ENCODE measurements at places on chromosomes 2 and 18.

DNA sequence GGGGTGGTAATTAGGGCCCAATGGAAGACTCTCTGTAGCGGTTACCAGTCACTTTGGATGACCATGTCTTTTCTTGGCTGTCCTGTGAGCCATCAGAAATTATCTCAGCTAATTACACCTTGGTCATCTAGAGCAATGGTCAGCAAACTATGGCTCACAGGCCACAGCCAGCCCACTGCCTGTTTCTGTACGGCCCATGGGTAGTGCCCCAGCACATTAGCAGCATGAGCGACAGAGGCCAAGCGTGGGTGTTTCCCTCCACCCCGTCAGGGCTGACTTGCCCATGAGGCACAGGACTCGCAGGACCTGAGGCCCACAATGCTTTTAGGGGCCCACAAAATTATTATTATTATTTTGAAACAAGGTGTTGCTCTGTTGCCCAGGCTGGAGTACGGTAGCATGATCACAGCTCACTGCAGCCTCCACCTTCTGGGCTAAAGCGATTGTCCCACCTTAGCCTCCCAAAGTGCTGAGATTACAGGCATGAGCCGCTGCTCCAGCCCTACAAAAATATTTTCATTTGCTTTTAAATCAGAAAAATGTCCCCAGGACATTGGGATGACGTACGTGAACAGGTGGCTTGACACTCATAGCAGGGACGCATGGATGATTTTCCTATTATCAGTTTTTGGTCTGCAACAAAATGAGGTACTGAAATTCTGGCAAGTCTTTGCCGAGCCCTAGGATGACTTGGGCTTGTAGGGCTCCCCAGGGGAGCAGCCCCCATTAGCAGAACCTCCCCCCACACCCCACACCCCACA, 29.3 kb upstream of the CEP68 start:
- no peak for DNase-seq

- DNase-seq: no peak
These were observed 7.6 kb downstream of the PROC start for GRCh38 chr2:127425540-127426490.

GRCh38 chr2:179233083-179233490, 31.5 kb downstream of the SESTD1 start:
- DNase-seq: no peak

- DNase-seq: no peak
These were observed 245.5 kb upstream of the KCNJ3 start for GRCh38 chr2:154452906-154453493.

- no peak for DNase-seq
These were observed 24.3 kb downstream of the FHOD3 start for GRCh38 chr18:36321658-36322407.

- no peak for DNase-seq
These were observed 47.3 kb downstream of the EPB41L5 start for GRCh38 chr2:120060088-120060623.

GRCh38 chr2:218643751-218644310, 15.6 kb downstream of the ZNF142 start:
- no peak for DNase-seq

- no peak for DNase-seq
These were observed 28.5 kb downstream of the GALNT14 start for GRCh38 chr2:31109633-31110192.

- DNase-seq: no peak
These were observed 115.6 kb downstream of the CTAGE1 start for GRCh38 chr18:22302144-22302543.

GRCh38 chr2:22897428-22897827, 487.6 kb upstream of the KLHL29 start:
- no peak for DNase-seq

DNA sequence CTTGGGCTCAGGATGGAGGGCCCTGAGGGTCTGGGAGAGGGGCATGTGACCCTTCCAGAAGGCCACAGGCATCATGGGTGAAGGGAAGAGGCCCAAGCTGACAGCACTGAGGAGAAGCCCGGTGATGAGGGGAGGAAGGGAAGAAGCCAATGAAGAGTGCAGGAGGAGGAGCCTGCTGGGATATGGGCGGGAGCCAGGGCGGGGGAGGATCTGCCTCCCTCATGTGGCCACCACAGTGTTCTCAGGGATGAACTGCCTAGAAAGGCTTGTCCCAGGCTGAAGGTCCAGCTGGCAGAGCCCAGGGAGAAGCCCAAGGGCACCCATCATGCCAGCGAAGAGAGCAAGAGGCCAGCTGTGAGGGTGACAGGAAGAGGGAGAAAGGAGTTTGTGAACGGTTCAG, 24.6 kb upstream of the PLB1 start:
- no peak for DNase-seq

- peak; percentile 24 for DNase-seq
These were observed 15.1 kb downstream of the ACTG2 start for GRCh38 chr2:73907840-73908452.

DNA sequence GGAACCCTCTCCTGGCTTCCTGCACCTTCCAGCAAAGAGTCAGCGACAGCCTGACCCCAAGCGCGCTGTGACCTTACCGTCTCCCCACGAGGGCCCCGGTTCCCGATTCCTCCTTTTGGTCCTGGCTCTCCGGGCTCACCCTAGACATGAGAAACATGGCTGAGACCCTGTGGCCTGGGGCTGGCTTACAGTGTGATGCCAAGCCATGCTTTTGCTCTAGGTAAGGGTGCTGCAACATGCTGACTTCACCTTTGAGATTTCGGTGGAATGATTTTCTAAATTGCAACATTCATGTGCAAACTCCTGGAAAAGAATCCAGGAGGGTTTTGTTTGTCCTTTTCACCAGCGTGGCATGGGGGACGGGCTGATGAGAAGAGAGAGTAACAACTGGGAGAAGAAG, 63.9 kb downstream of the COL6A3 start:
- DNase-seq: no peak

- no peak for DNase-seq
These were observed 33.4 kb upstream of the DYSF start for GRCh38 chr2:71419976-71420375.

DNA sequence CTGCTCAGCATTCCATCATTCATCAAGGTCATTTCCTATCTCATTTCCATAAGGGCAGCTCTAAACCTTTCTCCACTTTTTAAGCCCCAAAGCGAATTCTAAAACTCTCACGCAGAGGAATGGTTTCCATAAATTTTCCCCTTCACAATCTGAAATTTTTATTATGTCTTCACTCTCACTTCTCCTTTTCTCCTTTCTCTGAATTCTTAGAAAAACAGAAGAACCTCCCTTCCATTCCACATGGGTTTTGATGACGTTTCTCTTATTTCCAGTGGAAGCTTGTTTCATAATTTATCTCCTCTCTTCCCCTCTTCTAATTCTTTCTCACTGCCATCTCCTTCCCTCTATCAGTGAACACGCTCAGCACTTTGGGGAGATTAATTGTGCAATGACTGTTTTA, 97.3 kb downstream of the SPATS2L start:
- DNase-seq: no peak

- no peak for DNase-seq
These were observed 8.7 kb downstream of the CEP68 start for GRCh38 chr2:65064728-65065552.

DNA sequence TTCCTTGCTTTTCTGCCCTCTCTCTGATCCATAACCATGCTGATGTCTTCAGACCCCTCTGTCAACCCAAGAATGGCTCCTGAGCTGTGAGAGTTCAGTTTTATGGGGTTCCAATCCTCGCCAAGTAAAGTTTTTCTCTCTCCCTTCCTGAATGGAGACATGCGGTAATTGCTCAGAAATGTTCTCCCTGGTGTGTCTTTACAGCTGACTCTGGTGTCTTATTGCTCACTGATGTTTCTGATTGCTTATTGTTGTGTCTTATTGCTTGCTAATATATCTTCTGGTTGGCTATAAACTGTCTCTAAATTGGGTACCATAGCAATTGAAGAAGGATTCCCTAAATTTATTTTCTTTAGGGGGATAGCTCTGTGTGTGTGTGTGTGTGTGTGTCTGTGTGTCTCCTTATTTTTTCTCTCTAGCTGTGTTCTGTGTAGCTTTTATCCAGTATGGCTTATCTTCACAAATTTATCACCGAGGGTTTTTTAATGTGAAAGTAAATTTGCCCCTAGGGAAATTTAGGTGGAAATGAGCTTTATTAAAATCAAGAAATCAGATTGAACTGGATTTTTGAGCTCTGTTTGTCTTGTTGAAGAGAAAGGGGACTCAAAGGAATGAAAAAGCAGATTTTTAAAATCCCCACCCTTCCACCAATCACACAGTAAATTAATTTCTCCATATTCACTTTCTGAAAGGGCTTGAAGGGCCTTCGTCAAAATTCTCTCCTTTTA, 19.5 kb downstream of the MGAT5 start:
- no peak for DNase-seq

- DNase-seq: no peak
These were observed 144.7 kb downstream of the TRIB2 start for GRCh38 chr2:12861344-12861930.

DNA sequence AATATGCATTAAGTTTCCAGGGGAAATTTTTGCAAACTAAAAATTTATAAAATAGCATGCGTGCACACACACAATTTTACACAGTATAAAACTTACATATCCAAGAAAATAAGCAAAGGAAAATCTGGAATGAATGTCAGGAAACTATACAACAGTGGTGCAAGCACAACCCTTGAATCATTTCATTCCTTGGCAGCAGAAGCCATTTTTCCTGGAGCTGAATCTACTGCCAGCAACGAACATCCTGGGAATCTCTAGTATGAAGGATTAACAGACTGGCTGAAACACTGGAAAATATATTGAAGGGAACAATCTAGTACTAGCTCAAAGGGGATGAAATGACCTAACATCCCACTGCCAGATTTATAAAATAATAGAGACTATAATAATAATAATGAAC, 235.3 kb downstream of the DYM start:
- no peak for DNase-seq

DNA sequence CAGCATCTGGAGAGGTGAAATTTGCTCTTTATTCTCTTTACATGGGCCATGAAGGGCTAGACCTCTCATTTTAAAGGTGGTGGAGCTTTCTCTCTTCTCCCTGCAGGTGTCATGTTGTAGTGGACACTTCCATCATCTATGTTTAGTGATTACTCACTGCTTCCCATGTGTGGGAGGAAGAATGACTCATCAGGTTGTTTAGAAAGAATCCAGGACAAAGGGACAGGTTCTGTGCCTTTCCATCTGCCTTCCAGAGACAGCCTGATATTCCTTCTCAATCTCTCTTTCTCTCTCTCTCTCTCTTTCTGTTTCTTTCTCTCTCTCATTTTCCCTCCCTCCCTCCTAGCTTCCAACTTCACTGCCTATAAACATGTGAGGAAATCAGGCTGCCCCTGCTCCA, 38.7 kb downstream of the SCG2 start:
- DNase-seq: no peak

DNA sequence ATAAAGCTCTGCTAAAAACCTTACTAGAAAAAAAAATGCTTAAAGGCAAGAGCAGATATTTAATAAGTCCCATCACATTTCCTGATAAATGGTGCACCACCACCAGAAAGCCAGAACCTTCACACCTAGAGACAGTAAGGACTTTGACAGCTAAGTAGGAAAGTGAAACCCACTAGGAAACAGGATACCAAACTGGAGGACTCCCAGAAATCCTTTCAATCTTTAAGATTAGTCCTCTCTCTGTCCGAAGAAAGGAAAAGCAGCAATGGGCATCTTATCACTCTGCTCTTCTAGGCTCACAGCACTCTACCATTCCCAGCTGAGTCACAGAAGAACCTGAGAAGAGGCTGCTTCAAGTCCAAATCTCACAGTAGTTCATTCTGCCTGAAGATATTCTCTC, 3.7 kb downstream of the DYM start:
- DNase-seq: no peak

GRCh38 chr2:84866122-84866521, 14.8 kb downstream of the TRABD2A start:
- DNase-seq: no peak

GRCh38 chr2:40510304-40510703, 58.4 kb upstream of the SLC8A1 start:
- no peak for DNase-seq

DNA sequence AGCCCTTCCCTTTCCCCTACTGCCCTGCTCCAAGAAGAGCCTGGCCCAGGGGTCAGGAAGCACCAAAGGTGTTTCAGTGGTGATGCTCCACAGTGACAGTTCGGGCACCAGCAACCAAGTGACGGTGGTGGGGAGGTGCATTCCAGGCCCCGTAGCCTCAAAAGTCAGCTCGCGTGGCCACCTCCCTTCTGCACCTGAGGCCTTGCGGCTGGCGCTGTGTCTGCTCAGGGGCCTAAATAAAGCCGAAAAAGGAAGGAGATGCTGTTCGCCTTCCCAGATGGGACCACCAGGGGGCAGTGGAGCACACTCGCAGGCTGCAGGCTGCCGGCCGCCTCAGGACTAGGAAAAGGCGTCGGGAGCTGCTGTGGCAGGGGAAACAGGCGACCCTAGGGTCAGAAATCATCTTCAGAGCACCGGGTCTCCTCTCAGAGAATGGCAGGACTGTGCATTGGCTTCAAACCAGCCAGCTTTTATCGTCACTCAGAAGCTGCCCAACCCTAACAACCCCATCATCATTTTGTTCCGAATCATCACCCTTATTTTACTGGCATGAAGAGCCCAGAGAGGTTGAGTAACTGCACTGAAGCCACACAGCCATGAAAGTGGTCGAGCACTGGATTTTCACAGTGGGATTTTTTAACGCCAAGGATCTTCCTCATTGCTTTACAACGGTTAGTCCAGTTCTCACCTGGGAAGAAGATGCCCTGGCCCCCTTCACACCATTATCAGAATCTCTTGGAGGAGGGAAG, 213.0 kb upstream of the CELF4 start:
- peak; percentile 1 for DNase-seq

- DNase-seq: no peak
These were observed 90.6 kb upstream of the ST6GAL2 start for GRCh38 chr2:106976548-106976947.

- no peak for DNase-seq
These were observed 82.2 kb upstream of the LRPPRC start for GRCh38 chr2:44077942-44078511.

DNA sequence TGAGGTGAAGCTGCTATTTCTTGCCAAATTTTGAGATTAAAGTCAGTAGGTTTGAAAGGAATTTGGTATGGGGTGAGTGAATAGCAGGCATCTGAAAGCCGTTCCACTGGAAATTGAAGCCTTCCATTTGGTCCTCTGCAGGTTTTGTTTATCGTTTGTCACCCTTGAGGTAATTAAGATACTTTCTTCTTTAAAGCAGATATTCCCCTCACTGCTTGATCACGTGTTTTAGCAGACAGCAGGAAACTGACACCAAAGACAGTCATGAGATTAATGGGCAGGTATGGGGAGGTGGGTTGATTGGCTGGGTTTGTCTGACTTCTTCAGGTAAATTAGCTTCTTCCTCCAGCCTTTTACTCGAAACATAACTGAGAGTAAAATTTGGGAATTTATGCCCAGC, 10.7 kb downstream of the LPIN1 start:
- DNase-seq: no peak

GRCh38 chr18:48024009-48024512, 93.6 kb upstream of the SMAD2 start:
- no peak for DNase-seq

GRCh38 chr18:50989711-50990110, 21.9 kb downstream of the ELAC1 start:
- no peak for DNase-seq

DNA sequence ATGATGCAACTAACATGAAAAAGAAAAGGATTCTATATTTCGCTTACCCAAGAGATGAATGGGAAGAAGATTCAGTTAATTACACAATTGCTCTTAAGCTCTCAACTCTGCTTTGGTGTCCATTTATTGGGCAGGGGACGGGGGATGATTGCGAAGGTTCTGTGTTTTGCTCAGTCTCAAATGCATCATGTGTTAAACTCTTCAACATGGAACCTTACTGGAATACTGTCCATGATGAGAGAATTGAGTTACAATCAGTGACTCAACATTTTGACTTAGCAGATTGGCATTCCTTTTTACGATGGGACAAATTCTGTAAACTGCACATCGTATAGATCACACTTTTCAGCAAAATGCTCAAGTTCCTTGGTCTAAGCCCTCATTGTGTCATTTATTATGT, 135.6 kb downstream of the RBMS1 start:
- no peak for DNase-seq

All from activated CD8-positive, alpha-beta memory T cell treated with anti-CD3 and anti-CD28 coated beads for 1 hour (primary cell).